ENCODE measurements at places on chromosomes 4 and X.

DNA sequence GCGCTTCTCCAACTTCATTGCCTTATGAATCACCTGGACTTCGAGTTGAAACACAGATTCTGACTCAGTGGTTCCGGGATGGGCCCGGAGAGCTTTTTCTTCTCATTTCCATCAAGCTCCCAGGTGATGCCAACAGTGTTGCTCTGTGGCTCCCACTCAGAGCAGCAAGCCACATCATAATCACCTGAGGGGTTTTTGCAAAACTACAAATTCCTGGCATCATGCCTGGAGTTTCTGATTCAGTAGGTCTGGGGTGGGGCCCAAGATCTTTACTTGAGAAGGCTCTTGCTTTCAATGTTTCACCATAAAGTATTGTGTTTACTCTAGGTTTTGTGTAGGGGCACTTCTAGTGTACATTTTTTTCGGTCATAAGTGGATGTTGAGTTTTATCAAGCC is 7.0 kb downstream of the MTM1 start:
- DNase-seq, result no peak

GRCh38 chr4:95091272-95091671 is 333.5 kb downstream of the BMPR1B start:
- DNase-seq, result peak; percentile 53

- no peak for DNase-seq
Measured at GRCh38 chr4:70637239-70637913, 8.8 kb downstream of the ENAM start.

DNA sequence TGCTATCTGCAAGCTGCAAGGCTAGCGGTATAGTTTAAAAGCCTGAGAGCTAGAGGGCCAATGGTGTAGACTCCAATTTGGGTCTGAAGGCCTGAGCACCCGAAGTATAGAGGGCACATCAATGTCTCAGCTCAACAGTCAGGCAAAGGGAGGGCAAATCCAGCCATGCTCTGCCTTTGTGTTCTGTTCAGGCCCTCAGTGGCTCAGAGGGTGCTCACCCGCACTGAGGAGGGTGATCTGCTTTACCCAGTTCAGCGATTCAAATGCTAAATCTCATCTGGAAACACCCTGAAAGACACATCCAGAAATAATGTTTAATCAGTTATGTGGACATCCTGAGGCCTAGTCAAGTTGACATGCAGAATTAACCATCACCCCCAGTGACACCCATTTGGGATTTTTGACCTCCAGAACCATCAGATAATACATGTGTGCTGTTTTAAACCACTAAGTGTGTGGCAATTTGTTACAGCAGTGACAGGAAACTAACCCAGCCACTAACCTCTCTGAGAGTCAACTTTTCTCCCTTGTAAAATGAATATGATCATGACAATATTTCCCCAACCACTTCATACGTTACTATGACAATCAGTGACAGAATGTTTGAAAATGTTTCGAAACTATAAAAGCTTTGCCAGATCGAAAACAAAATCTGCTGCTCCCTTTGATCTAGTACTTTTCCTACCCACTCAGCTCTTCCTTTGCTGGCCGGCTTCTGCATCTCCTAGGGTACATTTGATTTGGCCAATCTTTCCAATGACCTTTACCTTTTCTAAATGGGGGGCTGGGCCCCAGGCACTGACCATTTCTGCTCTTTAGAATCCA is 8.4 kb upstream of the TBL1X start:
- DNase-seq, result peak; percentile 71

DNA sequence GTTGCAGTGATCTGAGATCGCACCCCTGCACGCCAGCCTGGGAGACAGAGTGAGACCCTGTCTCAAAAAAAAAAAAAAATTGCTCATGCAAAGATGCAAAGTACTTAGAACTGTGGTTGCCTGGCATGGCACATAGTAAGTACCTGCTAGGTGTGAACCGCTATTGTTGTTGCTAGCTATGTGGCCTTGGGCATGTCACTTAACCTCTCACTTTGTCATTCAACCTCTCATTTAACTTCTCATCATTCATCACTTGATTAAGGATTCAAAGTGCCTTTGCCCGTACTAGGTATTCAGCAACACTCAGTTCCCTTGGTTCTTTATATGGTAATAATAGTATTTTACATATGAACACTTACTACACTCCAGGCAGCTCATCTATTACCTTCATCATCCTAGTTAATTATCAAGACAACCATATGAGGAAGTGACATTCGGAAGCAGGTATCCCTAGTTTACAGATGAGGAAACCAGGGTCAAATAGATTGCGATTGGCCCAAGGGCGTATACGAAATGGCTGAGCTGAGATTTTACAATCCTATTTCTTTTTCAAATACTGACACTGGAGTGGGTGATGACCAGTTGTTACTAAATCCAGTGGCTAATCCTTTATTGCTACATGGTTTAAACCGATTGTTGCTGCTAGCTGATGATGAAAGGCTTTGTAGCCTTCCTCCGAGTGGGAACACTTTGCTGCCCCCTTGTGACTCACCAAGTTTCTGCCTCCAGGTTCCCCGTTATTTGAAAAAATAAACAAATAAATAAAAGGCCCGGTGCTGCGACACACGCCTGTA is 28.8 kb upstream of the SOWAHD start:
- DNase-seq, result peak; percentile 81

GRCh38 chr4:150938417-150938816 is 76.7 kb downstream of the LRBA start:
- no peak for DNase-seq

DNA sequence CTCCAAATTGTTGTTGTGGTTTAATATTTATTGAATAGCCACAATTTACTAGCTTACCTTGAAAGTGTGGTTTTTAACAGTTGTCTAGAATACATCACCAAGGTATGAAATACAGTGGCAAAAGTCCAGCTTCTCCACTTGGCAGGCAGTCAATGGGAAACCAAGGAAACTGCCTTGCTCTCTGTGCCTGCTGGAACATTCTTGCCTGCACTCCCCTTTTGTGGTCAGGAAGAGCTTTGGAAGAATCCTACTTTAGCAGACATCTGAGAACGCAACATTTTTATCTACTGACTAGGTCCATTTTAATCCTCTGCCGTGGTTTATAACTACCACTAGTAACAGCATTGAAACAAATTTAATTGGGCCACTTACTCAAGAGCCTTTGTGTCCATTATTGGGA is 64.5 kb downstream of the TENM3 start:
- DNase-seq, result no peak

- peak; percentile 35 for DNase-seq
Measured at GRCh38 chrX:134246282-134246681, 9.3 kb downstream of the CCDC160 start.

DNA sequence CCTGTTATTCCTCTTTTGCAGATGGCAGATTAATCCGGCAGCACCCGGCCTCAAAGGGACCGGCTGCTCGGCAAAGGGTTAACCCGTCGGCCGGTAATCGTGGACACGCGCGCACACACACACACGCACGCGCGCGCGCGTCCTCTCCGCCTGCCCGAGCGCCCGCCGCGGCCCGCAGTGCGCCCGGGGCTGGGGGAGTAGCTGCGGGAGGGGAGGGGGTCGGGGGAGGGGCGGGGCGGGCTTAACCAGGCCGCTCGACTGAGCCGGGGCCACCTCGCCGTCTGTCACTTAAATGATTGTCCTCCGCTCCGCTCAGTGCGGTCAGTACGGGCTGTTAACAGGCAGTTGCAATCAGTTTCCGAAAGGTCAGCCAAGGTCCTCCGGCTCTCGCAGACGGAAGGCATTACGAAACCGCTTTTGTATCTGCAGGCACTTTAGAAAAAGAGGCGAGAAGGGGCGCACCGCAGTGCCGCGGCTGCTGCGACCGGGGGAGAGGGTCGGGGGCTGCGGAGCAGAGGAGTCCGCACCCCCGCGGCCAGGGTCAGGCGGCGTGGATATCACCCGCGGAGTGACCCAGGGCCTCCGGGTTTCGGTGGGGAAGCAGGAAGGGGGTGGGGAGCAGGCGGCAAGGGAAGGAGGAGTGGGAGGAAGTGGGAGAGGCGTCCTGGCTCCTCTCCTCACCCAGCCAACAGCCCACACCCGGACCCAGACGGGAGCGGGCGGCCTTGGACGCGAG is 57.3 kb upstream of the BCOR start:
- peak; percentile 91 for DNase-seq

- no peak for DNase-seq
Measured at GRCh38 chrX:27998666-27999065, 17.4 kb upstream of the DCAF8L1 start.

- DNase-seq, result peak; percentile 65
Measured at GRCh38 chr4:85370400-85371032, 104.4 kb upstream of the ARHGAP24 start.

GRCh38 chrX:13898603-13899002 is 81.7 kb upstream of the GPM6B start:
- no peak for DNase-seq

- DNase-seq, result no peak
Measured at GRCh38 chr4:23483320-23483960, 406.4 kb downstream of the PPARGC1A start.

- no peak for DNase-seq
Measured at GRCh38 chr4:112853662-112854256, 195.7 kb upstream of the ANK2 start.

DNA sequence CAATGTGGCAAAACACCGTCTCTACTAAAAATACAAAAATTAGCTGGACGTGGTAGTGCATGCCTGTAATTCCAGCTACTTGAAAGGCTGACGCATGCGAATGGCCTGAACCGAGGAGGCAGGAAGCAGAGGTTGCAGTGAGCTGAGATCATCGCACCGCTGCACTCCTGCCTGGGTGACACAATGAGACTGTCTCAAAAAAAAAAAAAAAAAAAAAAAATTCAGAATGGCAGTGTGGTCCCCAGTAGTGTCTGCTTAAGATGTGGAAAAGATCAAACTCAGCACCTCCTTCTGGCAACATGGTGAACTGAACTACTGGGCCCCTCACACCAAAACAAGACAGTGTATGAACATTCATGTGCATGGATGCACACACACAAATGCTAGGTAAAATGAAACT is 32.2 kb downstream of the SMS start:
- DNase-seq, result peak; percentile 36

DNA sequence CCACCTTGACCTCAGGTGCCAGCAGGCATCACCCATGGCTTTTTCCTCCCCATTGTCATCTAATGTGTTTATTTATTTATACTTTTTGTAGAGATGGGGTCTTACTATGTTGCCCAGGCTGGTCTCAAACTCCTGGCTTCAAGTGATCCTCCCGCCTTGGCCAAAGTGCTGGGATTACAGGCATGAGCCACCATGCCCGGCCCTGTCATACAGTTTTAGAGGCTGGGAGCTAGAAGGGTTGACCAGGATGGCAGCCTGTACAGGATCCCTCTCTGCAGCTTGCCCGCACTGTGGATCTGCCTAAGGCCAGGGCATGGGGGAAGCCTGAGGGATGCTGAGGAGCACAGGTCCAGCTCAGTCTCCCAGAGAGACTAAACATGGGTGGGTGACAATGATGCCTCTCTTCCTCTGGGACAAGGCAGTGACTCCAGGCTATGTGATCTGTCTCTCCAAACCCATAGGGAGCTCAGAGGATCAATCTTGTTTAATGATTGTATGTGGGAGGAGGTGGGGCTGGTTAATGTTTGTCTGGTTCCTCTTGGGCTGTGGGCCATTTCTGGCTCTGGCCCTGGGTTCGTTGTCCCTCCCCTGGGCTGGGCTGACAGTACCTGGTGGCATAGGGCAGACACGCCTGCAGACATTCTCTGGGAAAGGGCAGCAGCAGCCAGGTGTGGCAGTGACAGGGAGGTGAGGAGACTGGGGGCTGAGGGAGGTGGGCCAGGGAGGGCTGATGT is 8.3 kb upstream of the GJB1 start:
- DNase-seq, result no peak

DNA sequence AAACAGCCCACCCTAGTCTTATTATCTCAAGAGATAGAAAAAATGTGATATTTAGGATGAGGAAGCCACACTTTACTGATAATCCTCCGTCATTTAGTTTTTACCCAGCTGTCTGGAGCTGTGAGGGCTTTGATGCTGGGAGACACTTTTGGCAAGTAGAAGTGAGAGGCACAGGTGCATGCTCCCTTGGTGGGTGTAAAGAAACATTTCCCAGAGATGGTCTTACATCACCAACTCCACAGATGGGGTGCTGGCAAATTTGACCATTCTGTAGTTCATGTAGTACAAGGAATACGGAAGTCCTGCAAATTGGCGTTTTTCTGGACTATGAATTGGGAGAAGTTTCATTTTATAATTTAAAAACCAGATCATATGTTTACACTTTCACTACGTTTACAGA is 28.5 kb downstream of the TRIM61 start:
- DNase-seq, result no peak

- DNase-seq, result no peak
Measured at GRCh38 chr4:142351958-142352357, 494.1 kb downstream of the INPP4B start.

DNA sequence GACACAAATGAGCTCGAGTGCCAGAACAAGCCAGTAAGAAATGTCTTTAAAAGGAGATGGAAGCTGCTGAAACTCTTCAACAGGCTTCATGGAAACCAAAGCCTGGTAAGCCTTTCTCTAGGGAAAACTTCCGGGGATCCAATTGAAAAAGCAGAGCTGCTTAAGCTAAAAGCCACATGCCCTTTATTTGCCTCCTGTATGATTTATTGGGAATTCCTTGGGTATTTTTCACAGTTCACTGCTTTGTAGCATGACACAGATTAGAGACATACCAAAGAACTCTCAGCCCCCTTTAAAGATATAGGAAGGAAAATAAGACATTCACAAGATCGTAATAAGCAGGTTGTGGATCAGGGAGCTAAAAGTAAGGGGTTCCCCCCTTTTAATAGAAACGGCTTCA is 6.5 kb upstream of the ARHGAP6 start:
- DNase-seq, result no peak

- DNase-seq, result peak; percentile 83
Measured at GRCh38 chr4:112099701-112100297, 45.5 kb upstream of the FAM241A start.

GRCh38 chrX:143095321-143095720 is 69.6 kb downstream of the SPANXN4 start:
- DNase-seq, result no peak

DNA sequence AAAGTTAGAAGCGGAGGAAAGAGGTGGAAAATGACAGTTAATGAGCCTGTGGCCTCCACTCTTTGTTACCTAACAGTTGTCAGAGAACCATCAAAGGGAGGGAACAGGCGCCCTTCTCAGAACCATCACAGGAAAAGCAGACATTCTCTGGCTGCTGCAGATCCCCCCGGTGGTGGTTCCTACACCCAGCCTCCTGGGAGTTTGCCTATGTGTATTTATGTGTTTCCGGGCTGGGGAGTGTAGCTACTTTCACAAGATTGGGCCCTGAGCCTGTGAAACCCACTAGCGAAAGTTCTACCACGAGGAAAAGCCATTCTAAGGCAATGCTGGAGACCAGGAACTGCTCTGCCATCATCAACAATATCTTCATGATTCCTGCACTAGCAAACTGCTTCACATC is 52.7 kb upstream of the BCOR start:
- DNase-seq, result no peak

- no peak for DNase-seq
Measured at GRCh38 chr4:56426273-56426672, 9.1 kb downstream of the PPAT start.

Data from hematopoietic multipotent progenitor cell treated with erythropoietin and hydrocortisone succinate and interleukin-3 and kit ligand, for 4 days (in vitro differentiated cells).